ENCODE measurements at places on chromosomes 3 and 15.

DNA sequence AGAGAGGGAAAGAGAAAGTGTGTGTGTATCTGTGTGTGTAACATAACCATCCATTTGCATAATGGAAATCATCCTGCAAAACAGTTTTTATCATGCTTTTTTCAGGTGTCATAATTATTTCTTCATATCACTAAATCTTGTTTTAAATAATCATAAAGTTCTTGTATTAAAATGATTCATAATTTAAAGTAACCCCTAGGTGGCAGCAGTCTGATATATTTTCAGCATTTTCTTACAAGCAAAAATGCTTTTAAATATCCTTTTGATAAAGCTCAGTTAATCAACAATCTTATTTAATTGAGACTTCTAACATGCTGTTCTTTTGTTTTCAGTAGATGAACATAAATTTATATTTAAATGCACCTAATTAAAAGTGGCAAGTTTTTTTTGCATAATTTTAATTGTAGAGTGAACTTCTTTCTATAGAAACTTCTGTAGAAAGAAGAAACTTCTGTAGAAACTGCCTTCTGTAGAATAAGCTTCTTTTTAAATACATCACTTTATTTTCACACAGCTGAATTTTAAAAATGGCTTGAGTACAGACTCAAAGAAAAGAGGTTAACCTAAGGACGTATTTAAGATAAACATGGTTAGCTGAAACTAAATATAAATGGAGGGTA is 72.5 kb downstream of the OPA1 start:
- DNase-seq: peak; percentile 45

DNA sequence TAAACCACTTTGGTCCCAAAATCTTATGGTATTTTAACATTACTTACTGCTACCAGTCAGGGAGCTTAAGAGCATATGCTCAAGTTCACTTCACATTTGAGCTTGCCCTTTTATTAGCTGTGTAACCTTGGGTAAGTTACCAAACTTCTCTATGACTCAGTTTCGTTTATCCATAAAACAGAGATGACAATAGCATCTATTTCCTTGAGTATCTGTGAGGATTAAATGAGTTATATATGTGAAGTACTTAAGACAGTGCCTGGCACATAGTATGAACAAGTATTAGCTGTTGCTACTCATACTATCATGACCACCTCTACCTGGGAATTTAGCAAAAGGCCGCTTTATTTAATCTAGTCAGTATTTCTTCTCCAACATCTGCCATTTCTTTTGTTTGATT is 5.9 kb downstream of the ATOSA start:
- DNase-seq: no peak

- peak; percentile 33 for DNase-seq
Observed at GRCh38 chr3:107963581-107963980, 127.2 kb downstream of the CD47 start.

- no peak for DNase-seq
Observed at GRCh38 chr3:143412084-143412483, 292.5 kb downstream of the CHST2 start.

- DNase-seq: peak; percentile 35
Observed at GRCh38 chr15:74179101-74179841, 5.8 kb downstream of the ISLR start.

DNA sequence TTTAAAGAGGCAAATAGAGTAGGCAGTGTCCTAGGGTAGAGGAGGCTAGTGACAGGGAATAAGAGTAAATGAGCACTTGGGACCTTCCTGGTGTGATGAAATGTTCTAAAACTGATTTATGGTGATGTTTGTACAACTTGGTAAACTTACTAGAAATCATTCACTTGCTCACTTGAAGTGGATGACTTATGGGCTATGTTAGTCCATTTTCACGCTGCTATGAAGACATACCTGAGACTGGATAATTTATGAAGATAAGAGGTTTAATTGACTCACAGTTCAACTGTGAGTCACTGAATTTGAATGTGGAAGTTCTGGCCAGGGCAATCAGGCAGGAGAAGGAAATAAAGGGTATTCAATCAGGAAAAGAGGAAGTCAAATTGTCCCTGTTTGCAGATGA is 31.7 kb upstream of the DHX36 start:
- DNase-seq: no peak

GRCh38 chr3:190579514-190580137 is 65.7 kb downstream of the IL1RAP start:
- no peak for DNase-seq

- no peak for DNase-seq
Observed at GRCh38 chr3:188316723-188317070, 162.7 kb downstream of the LPP start.

- no peak for DNase-seq
Observed at GRCh38 chr3:183098536-183099025, 715 bp downstream of the MCCC1 start.

DNA sequence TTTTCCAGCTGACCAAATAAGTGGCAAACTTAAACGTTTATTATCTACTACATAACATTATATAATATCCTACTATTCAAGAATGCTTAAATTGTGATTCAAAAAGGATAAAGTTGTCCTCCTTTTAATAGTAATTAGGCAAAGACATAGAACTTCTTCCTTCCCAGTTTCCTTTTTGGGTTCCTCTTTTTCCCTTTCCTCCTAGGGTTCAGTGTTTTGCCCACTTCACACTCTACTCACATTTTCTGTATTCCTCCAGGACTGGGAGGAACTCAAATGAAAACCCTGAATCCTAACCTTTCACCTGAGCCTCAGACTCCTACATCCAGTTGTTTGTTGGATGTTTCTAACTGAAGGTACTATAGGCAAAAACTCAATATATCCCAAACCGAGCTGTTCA is 132.5 kb downstream of the PEAK1 start:
- no peak for DNase-seq

GRCh38 chr3:43522727-43523362 is 99.0 kb downstream of the ANO10 start:
- no peak for DNase-seq

GRCh38 chr3:170364965-170365364 is 7.5 kb downstream of the SKIL start:
- no peak for DNase-seq

DNA sequence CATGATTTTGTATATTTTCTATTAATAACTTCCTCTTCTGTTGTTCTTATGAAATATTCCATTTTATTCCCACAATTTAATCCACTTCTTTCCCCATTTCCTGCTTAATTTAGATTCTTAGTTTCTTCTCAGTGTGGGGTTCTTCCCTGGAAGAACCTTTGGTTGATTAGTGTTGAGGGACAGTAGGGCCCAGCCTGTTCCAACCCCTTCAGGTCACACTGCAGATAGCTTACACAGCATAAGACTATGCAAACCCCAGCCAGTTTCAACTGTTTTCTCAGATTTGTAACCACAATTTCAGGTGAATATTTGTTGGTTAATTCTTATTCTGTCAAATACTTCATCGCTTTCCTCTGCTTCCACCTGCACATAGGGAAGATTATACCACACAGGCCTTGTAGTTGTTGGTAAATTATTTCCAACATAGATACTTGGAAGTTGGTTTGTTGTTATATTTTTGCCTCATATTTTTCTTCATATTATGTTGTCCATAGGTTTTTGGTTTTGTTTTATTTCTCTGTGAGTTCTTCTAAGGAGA is 34.7 kb downstream of the AADACL2 start:
- no peak for DNase-seq
